ENCODE measurements at places on chromosomes 12 and 14. TPM values are rescaled to one million over a fixed set of nuclear protein-coding genes. Genes with fewer than 3 reads are reported as not detected.

Gene WDHD1
- polyA plus RNA-seq: 2.1 TPM

Gene HOXC11
- not detected for polyA plus RNA-seq

Gene TTC9
- polyA plus RNA-seq: 0.06 TPM

Gene GYS2
- 0.03 TPM for polyA plus RNA-seq

Gene SP1
- 33.2 TPM for polyA plus RNA-seq

- peak; percentile 51 for DNase-seq
Measured at GRCh38 chr12:1591034-1591433, 3.3 kb downstream of the FBXL14 start.

- peak; percentile 34 for DNase-seq
Measured at GRCh38 chr14:29745863-29746262, 181.8 kb downstream of the PRKD1 start.

- no peak for DNase-seq
Measured at GRCh38 chr14:35927727-35928126, 101.6 kb downstream of the BRMS1L start.

- no peak for DNase-seq
Measured at GRCh38 chr14:89620436-89620835, 203.4 kb upstream of the FOXN3 start.

DNA sequence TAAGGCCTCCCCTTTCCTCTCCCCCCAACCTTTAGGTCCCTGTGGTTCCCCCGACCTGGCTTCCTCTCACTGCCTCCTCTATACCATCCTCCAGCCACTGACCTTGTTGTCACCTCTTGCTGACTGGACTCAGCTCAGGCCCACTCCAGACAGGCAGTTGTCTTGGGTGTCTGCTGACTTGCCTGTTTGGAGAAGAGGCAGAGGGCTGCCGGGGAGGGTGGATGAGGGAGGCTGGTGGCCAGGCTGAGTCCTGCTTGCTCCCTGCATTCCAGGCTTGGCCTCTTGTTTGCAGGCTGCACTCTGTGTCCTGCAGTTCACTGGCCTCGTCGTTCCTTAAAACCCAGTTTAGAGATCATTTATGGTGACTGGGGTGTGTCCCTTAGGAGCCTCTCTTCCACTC, 31.0 kb upstream of the RD3L start:
- no peak for DNase-seq

GRCh38 chr12:12786351-12786705, 869 bp downstream of the APOLD1 start:
- DNase-seq: no peak

- no peak for DNase-seq
Measured at GRCh38 chr12:42762395-42762925, 172.9 kb upstream of the PRICKLE1 start.

DNA sequence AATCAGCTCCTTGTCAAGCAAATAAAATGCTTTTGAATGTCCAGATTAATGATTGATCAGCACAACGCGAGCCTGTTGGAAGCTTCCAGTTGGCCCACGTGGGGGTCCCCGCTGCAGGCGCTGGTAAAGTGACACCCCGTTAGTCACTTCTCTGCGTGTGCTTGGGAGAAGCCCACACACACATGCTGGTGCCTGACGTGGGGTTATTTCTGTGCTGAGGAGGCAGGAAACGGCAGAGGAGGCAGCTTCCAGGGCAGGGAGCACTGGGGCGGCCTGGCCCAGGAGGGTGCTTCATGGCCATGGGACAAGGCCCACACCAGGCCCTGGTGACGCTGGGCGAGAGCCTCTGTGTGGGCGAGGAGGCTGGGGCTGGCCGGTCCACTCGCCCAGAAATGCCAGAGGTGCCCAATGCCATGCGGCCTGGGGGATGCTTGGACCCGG, 101.5 kb downstream of the KIF26A start:
- no peak for DNase-seq

GRCh38 chr12:9940375-9940774, 8.2 kb upstream of the CLEC2A start:
- peak; percentile 37 for DNase-seq

DNA sequence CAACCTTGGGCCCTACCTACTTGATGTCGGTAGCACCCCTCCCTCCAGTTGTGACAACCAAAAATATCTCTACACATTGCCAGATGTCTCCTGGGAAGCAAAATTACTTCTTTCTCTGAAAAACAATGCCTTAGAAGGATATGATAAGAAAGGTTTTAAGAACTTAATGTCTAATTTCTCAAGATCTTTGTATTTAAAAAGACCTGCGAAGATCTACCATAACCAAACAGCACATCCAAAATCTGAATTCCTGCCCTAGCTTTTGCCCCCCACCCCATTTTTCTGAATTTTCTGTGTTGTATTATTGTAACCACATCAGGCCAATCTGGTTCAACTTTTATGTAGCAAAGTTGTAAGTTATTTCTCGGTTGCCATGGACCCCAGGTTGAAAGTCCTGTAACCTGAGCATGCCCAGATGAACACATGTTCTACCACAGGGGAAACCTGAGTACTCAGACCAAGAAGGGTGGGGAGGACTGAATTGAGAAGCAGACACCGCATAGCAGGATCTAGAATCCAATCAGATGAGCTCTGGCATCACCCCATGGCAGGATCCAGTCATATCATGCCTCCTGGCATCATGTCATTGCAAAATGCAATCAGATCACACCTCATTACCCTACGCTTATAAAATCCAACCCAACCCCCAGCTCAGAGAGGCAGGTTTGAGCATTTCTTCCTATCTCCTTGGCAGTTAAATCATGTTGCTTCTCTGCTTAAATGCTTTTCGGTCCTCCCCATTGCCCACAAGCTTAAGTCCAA, 8.7 kb downstream of the TMEM253 start:
- DNase-seq: no peak

- DNase-seq: no peak
Measured at GRCh38 chr14:64758025-64758521, 53.8 kb downstream of the PLEKHG3 start.

DNA sequence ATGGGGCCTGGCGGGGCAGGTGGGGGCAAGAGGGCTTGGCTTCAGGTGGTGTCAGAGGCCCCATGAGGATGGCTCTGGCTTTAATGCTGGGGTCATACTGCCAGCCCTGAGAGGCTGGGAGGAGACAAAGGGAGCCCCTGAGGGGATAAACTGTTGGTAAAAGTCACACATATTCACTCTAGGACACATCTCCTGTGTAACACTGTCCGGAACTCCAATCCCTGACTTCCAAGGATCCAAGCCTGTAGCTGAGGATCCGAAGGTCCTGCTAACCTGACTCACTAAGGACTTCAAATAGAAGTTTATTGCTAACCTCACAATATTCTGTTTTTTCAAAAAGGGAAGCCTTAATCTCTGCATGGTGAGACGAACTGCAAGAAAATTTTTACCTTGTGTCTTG, 39.2 kb upstream of the GPR68 start:
- DNase-seq: no peak

DNA sequence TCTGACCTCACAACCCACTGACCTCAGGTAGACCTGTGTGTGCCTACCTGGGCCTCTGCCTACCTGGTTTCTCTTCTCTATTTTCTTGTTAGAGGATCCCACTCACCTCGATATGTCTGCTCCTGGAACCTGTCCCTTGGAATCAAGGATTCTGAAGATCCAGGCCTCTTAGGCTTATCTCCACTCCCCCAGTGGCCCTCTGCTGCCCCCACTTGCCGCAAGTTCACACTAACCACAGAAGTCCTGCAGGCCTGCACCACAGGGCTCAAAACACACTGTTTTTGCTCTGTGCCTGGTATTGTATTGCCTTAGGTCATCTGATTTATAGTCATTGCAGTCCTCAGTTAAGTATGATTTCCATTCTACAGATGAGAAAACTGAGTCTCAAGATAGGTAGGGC, 15.3 kb upstream of the NRXN3 start:
- DNase-seq: no peak

DNA sequence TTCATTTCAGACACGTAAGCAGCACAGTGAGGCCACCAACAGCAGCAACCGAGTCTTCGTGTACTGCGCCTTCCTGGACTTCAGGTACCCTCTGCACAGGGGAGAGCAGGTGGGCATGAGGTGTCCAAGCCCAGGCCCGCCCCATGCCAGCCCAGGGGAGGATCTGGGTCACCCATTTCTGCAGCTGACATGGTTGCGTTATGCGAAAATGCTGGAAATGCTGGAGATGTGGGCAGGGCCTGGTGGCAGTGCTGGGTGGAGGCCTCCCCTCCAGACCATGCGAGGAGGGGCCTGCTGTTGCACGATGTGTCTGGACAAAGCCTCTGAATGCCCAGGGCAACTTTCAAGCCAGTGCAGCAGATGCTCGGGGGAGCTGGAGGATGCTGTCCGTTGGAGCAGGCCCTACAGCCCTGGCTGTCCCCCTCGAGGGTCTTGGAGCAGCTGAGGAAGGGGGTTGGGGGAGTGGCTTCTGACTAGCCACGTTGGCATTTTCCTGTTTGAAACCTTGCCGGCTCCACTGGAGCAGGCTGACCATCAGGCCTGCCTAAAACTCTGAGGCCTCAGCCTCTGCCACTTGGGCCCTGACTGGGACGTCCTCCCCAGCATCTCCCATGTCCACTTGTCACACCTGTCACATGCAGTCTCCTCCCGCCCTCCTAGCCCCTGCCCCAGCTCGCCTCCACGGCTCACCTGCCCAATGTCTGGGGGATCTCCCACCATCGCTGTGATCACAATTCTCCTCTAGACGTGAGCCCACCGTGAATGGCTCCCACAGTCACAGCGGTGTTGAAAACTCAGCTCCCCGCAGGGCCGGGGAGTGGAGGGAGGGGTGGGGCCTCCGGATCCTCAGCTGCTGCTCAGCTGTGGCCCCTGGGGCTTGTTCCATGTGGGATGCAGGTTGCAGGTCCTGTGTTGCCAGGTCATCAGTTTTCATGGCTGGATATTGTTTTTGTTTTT, 123.4 kb downstream of the ADGRD1 start:
- DNase-seq: no peak
